ENCODE measurements at places on chromosomes 2 and 18. TPM values are rescaled to one million over a fixed set of nuclear protein-coding genes. Genes with fewer than 3 reads are reported as not detected.

Gene SP9
- not detected for total RNA-seq

Gene C2orf15
- total RNA-seq = 2.1 TPM

Gene OSBPL1A
- total RNA-seq = 42.9 TPM

Gene MYO7B
- not detected for total RNA-seq

Gene GNAL
- 17.1 TPM for total RNA-seq
